ENCODE measurements at places on chromosomes 5 and 9. TPM values are rescaled to one million over a fixed set of nuclear protein-coding genes. Genes with fewer than 3 reads are reported as not detected.
A peak's percentile ranks its signal among the peaks of the same experiment; 100 is the strongest.

Gene FBP2
- total RNA-seq = 12.1 TPM

DNA sequence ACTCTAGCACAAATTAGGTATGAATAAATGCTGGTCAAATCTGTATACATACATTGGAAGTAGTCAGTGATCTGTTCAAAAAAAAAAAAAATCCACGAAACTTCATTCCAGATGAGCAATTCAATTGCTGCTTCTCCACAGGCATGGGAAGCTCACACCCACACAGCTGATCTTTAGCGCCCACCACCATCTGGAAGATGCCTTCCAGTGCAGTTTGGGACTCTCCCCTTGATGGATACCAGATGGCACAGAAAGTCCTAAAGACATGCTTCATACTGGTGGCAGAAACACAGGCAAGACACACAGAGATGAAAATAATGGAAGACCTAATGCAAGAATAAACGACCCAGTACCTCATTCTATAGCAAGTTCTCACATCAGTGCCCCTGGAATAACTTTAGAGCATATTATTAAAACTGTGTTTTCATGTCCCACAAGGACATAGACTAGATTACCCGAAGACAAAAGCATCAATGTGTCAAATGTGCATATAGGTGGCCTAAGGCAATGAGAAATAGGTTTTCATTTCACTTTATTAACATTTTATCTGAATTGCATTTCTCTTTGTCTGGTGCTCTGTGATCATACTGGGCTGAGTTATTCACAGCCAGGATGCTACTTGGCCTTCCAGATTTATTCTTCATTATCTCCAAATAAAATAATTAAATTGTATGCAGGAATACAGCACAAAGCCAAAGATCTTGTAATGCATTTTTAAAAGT lies 135.4 kb upstream of the TAS2R1 start:
- no peak overlapping the region for H3K4me3 ChIP-seq
- no peak for DNase-seq

DNA sequence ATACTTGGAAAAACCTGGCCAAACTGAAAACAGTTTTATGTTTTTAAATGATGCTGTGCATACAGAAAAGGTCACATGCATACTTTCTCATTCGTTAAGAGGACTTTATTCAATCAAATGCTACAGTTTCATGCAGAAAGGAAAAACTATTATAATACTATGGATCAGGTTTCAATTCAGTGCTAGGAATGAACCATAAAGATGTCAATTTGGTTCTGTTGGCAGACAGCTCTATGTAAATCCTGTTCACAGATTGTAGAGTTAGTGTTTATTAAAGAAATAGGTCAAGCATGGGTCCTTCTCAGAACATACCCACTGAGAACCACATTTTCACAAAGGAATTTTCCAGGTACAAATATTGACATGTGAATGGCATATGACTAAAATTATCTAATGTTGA lies 57.1 kb downstream of the RETREG1 start:
- DNase-seq = no peak
- no peak overlapping the region for H3K4me3 ChIP-seq
- H3K36me3 ChIP-seq = no peaks in the 10 kb centered on the region

DNA sequence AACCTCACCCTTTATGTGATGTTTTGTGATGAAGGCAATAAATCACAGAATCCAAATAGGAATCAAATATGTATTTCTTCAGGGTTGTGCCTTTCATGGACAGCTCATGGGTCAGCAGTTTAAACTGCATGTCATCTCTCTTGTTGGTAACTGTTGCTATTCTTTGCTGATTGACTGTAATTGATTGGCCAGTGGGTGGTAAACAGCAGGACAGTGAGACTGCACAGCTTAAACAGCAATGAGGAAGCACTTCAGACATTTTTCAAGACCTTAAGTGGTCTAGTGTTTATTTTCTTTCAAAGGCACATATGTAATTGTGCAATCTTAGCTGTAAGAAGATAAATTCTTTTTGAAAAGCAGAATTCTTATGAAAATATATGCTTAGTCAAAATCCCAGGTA lies 260.5 kb downstream of the COX7C start:
- no peaks in the 10 kb centered on the region for H3K4me1 ChIP-seq
- DNase-seq = no peak

DNA sequence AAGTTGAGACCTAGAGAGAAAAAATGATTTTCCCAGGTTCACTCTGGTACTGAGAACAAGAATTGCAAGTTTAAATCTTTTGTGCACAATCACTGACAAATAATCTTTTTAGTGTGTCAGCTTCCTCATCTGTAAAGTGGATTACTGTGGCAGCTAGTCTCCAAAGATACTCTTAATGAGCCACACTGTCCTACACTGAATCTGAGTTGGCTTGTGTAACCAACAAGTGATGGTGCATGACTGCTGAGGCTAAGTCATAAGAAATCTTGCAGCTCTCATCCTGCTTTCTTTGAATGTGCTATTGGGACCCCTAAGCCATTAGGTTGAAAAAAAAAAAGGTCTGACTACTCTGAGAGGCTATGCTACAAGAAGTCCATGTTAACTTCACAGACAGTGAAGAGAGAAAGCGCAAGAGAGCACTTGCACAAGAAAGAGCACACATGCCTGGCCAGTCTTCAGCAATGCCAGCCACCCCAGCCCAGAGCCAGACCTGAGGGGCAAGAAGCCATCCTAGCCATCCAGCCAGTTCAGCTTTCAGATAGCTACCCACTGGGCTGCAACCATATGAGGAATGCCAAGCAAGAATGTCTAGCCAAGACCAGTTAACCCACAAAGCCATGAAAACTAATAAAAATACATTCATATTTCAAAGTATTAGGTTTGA lies 419.4 kb downstream of the RAB3C start:
- no peak overlapping the region for H3K4me3 ChIP-seq
- H3K27me3 ChIP-seq = no peaks in the 10 kb centered on the region
- H3K4me1 ChIP-seq = peaks cover 77% of the 10 kb centered on the region
- peak overlapping the region; percentile 65 for H3K27ac ChIP-seq
- no peaks in the 10 kb centered on the region for H3K36me3 ChIP-seq

Gene TNFSF8
- total RNA-seq = not detected

DNA sequence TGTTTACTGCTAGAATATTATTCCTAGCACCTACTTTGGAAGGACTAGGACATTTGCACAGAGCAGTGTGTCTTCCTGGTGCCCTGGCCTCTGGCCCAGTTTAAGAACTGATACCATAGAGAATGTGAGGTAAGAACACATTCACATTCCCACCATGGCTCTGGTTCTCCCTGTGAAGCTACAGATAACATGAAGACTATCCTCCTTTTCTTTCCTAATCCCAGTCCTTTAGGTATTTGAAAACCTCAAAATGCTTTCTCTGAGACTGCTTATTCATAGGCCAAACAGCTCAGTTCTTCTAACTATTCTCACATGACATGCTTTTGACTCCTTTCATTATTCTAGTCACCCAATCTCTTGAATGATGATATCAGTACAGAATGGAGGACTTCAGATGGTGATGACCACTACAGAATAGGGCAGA lies 11.9 kb downstream of the FAM219A start:
- no peaks in the 10 kb centered on the region for H3K36me3 ChIP-seq
- DNase-seq = no peak
- H3K4me3 ChIP-seq = no peak overlapping the region
- H3K4me1 ChIP-seq = peaks cover 56% of the 10 kb centered on the region

Gene RXRA
- total RNA-seq = 224 TPM

DNA sequence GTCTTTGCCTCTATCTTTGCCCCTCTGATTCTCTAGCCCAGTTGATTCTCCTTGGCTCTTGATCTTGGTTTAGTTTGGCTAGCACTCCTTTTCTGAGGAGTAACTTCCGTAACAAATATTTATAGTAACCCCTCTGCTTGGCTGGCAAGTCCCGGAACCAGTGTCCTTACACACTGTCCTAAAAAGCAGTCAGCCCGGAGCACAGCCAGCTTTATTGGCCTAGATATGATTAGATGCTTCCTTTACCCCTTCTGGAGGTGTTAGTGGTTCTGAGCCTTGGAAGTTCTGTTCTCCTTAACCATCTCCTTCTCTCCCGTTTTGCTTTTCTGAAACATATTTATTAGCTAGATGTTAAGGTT lies 17.0 kb upstream of the MSMP start:
- no peaks in the 10 kb centered on the region for H3K36me3 ChIP-seq
- no peaks in the 10 kb centered on the region for H3K27me3 ChIP-seq
- peak overlapping the region; percentile 67 for H3K27ac ChIP-seq
- peaks cover 38% of the 10 kb centered on the region for H3K4me1 ChIP-seq
- H3K4me3 ChIP-seq = no peak overlapping the region
- peak; percentile 59 for DNase-seq

Gene ZFP2
- 1.1 TPM for total RNA-seq

Gene FOXD4L4
- total RNA-seq = not detected

GRCh38 chr5:33776151-33776660 lies 115.6 kb downstream of the ADAMTS12 start:
- H3K36me3 ChIP-seq = no peaks in the 10 kb centered on the region
- no peak overlapping the region for H3K4me3 ChIP-seq
- no peaks in the 10 kb centered on the region for H3K27me3 ChIP-seq
- H3K4me1 ChIP-seq = no peaks in the 10 kb centered on the region
- no peak for DNase-seq

Gene SPATA31A3
- not detected for total RNA-seq

Gene SAXO1
- total RNA-seq = 0.20 TPM

GRCh38 chr9:91378695-91379127 lies 17.0 kb upstream of the AUH start:
- no peaks in the 10 kb centered on the region for H3K36me3 ChIP-seq
- no peak overlapping the region for H3K27ac ChIP-seq
- DNase-seq = no peak
- no peaks in the 10 kb centered on the region for H3K4me1 ChIP-seq

- DNase-seq = no peak
- H3K36me3 ChIP-seq = no peaks in the 10 kb centered on the region
- no peak overlapping the region for H3K4me3 ChIP-seq
- H3K4me1 ChIP-seq = peaks cover 24% of the 10 kb centered on the region
- no peaks in the 10 kb centered on the region for H3K27me3 ChIP-seq
- no peak overlapping the region for H3K27ac ChIP-seq
Observed at GRCh38 chr9:137682428-137683105, 63.8 kb downstream of the EHMT1 start.

Gene TCOF1
- 31.7 TPM for total RNA-seq

Gene CCIN
- total RNA-seq = not detected

GRCh38 chr5:159210846-159211245 lies 1.5 kb upstream of the RNF145 start:
- no peak for DNase-seq
- H3K4me3 ChIP-seq = no peak overlapping the region
- H3K27ac ChIP-seq = no peak overlapping the region
- peaks cover 22% of the 10 kb centered on the region for H3K4me1 ChIP-seq

DNA sequence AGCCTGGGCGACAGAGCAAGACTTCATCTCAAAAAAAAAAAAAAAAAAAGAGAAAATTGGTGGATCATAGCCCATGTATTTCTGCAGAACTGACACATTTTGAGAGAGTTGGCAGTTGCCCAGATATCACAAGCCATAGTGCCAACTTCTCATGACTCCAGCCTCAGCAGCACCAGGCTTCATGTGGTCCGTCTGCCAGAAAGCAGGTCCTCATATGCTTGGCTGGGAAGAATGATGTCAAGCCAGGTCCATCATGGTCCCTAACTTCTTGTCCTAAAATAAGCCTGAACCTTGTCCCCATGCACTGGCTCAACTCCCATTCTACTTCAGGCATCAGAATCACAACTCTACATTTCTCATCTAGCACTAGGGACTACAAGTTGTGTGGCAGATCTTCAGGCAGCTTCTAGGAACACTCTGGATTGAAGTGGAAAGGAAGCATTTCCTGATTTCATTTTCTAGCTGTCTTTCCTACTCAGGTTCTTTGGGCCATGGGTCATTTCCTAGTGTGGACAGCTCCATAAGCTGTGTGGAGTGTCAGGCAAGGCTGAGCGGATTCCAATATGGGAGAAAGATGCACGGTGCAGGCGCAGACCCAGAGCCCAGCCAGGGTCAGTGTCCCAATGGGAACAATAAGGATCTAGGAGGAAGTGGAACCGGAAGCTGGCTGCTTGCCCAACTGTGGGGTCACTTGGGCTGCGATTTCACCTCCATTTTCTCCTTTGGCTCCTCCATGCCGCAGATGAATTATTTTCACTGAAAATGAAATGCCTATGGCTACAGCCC lies 90.1 kb downstream of the LMNB1 start:
- no peak overlapping the region for H3K27ac ChIP-seq
- H3K36me3 ChIP-seq = no peaks in the 10 kb centered on the region
- peaks cover 8% of the 10 kb centered on the region for H3K4me1 ChIP-seq
- no peak for DNase-seq
- no peaks in the 10 kb centered on the region for H3K27me3 ChIP-seq

DNA sequence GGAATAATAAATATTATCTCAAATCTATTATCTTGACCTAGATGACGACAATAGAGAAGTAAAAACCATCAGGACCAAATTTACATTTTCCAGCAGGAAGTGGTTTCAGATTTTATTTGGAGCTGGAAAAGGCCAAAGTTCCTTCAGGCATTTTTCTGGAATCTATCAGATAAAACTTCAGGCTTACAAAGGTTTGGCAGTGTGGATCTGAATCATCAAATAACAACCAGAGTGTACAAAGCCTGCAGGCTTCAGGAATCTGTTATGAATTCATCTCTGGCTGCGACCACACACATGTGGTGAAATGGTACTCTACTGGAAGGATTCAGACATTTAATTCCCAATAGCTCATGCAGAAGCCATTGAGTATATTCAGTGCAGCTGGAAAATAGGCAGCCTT lies 726.4 kb upstream of the GRAMD2B start:
- no peaks in the 10 kb centered on the region for H3K27me3 ChIP-seq
- DNase-seq = peak; percentile 11
- peaks cover 12% of the 10 kb centered on the region for H3K4me1 ChIP-seq
- no peaks in the 10 kb centered on the region for H3K36me3 ChIP-seq
- H3K4me3 ChIP-seq = no peak overlapping the region

DNA sequence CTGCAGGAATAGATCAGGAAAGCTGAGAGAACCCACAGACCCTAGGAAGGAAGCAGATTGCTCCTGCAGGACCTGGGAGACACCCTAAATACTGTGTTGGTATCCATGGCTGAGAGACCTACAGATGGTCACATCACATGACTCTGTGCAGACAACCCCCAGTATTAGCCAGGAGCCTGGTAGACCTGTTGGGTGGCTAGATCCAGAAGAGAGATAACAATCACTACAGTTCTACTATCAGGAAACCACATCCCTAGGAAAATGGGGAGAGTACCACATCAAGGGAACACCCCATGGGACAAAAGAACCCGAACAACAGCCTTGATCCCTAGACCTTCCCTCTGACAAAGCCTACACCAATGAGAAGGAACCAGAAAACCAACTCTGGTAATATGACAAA lies 24.2 kb upstream of the MELK start:
- no peak for DNase-seq
- no peaks in the 10 kb centered on the region for H3K27me3 ChIP-seq
- H3K4me3 ChIP-seq = no peak overlapping the region
- no peak overlapping the region for H3K27ac ChIP-seq
- no peaks in the 10 kb centered on the region for H3K36me3 ChIP-seq

Gene SPAG8
- not detected for total RNA-seq

DNA sequence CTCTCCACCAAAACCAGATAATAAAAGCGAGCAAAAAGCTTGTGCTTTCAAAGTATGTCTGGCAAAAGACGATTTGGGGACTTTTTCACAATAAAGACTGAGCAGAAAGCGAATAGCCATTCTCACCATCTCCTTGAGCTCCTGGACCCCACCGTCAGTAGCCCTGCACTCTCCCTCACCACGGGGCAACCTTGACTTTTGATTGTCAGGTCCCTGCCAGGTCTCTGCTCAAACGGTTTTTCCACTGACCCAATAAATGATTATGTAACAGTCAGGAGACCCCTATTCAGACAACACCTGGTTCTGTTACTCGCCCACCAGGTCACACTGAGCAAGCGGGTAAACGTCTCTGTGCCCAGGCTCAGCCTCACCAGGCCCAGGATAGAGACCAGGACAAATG lies 131.3 kb downstream of the MVB12B start:
- no peak for DNase-seq
- no peaks in the 10 kb centered on the region for H3K36me3 ChIP-seq
- H3K4me3 ChIP-seq = no peak overlapping the region
